ENCODE measurements at places on chromosomes 1 and 21.

DNA sequence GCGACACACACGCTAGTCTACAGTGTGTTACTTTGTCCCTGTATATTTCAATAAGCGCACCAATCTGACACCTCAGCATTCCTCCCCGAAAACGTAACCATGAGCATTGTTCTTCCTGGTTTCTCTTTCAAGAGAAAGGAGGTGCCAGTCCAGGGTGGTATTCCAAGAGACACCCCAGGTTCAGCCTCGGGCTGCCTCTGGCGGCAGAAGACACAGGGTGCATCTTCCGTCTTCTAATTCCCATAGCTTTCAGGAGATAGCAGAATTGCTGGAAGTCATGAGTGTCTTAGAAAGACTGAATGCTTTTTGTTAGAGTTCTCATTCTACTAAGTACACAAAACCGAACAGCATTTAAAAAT is 15.9 kb upstream of the RGS8 start:
- DNase-seq: no peak

GRCh38 chr1:160651433-160652064 is 4.7 kb upstream of the SLAMF1 start:
- no peak for DNase-seq

- no peak for DNase-seq
These were observed 87.1 kb downstream of the SLC5A9 start for GRCh38 chr1:48309564-48310082.

GRCh38 chr1:48688102-48688760 is 88.5 kb downstream of the BEND5 start:
- DNase-seq: no peak

- no peak for DNase-seq
These were observed 34.0 kb downstream of the FOXO6 start for GRCh38 chr1:41394959-41395956.

DNA sequence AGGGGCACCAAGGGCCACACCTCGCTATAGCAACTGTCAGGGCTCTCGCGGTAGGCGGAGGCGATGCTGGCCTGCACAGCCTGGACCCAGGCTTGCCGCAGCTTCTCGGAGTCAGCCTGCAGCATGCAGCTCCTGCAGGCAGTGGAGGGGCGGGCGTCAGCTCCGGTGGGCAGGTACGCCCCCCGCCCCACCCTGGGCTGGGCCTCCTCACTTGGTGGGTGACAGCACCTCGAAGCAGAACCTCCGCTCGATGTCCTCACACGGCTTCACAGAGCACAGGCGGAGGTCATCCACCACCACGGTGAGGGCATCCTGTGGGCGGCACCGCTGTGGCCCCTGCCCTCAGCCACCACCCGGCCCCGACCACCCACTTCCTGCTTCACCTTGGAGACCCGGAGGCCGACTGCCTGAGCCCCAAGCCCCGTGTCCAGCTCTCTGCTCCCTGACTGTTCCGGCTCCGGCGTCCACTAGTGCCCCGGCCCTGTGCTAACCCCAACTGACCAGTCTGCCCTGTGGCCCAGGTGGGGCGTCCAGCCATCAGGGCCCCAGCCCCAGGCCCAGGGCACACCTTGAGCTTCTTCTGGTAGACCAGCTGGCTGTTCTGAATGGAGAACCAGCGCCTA is 9.8 kb downstream of the ACAP3 start:
- DNase-seq: no peak

DNA sequence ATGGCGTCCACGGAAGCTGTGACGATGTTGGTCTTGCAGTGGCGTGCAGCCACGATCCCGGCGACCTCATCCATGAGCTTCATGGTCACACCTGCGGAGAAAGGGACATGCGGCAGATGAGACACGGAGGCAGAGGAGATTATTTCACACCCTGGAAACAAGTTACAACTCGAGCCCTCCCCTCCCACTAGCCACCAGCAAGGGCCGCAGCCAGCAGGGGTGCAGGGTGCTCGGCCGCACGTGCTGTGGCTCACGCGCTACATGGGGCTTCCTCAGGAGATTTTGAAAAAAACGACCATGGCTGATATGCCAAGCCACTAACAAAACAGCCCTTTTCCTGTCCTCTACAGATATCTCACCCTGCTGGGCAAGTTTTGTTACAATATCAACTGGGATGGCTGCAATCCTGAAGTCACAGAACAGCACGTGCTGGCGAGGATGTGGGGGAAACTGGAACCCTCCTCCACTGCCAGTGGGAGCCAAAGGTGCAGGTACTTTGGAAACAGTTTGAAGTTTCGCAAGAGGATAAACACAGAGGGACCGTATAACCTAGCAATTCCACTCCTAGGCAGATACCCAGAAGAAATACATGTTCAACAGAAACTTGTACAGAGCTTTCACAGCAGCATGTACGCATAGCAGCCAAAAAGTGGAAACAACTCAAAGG is 34.1 kb upstream of the GPR153 start:
- DNase-seq: no peak

DNA sequence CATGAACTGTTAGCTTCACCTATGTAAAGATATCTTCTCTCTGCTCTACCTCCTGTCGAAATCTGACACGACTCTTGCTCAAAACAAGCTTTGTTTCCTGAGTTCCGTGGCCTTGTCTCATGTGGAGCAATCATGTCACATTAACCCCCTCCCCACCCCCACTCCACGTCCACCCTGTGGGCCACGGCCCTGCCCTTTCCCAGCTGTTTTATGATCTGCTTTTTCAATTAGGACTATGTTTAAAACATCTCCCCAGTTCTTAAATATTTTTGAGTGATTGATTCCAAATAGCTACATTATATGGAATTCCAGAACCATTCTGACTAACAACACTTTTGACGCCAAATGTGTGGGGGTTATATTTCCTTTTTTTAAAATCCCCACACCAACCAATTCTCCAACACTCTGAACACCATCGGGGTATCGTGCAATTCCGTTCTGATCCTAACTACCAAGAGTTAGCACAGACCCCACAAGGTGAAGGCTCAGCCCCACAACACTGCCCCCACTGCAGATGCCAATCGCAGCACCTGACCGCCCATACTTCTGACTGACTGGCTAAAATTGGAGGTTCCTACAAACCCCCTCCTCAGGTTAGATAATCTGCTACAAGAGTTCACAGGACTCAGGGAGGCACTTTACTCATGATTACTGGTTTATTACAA is 12.7 kb upstream of the S100A8 start:
- no peak for DNase-seq
